Activated CD4-positive, alpha-beta T cell treated with anti-CD3 and anti-CD28 coated beads for 24 hours (primary cell): ENCODE measurements at places on chromosomes 11 and 22.

DNA sequence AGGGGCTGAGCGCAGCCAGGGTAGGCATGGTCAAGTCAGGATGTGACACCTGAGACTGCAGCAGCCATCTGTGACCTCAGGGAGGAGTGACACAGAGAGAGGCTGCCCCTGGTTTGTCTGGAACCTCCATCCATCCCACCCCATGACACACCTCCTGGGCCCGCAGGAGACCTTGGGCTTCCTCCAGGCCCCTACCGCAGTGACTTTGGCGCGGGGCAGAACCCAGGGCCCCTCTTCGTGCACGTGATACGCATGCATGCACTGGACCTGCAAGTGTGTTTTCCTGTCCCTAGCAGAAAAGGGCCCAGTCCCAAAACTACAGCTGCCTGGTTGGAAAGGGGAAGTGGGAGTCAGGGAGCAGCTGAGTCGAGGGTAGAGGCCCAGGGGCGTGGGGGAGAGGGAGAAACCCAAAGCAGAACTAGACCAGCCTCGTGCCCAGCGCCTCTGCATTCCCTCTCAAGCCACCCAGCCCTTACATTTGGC lies 7.9 kb upstream of the CYTH4 start:
- no peak for DNase-seq

DNA sequence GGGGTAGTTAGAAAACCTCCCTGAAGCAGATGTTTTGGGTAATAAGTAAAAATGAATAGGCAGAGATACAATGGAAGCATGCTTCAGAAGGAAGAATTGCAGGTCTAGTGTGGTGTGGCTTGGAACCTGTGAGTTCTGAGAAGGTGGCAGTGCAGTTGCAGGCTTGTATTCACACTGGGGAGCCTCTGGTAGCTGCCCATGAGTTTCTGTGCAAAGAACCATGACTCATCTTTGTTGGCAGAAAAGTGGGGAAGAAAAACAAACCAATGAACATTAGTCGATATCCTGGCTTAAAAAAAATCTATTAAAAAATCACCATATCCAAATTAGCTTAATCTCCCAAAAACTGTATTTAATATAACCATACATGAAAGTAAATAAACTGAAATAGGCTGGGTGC lies 232.6 kb downstream of the FAT3 start:
- DNase-seq, result no peak

DNA sequence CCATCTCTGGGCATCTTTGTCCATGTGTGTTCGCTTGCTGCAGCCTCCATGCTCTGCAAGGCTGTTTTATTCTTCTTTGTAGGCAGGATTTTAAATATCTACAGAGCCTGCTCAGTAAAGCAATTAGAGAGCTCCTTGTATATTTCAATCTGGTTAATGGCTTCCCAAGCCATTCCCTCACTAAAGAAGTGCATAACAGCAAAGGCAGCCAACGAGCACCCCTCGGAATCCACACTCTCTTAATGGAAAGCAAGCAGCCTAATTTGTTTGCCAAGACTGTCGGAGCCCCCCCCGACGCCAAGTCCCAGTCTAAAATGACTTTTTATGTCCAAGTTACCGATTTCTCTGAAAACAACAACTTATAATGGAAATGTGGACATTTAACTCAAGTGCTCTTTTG lies 123.6 kb downstream of the ARL14EP start:
- DNase-seq, result no peak

- no peak for DNase-seq
Measured at GRCh38 chr11:15199693-15200092, 85.0 kb downstream of the INSC start.

DNA sequence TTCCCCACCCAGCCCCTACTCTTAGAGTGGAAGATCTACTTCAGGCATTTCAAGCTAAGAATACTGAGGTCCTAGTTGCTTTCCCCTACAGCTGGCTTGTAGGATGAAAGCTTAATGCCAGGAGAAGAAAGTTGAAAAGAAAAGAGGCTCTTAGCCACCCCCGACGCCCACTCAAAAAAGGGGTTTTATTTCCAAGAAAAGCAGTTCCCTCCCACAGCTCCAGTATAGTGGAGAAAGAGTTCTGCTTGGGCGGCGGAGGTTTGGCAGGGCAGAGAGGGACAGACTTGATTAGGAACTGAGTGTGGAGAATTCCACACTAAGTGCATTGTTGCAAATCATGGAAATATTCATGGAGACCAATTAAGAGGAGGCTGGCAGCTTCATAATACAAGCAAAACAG lies 470.9 kb downstream of the ETS1 start:
- DNase-seq, result no peak

- DNase-seq, result no peak
Measured at GRCh38 chr11:44651535-44652155, 75.1 kb upstream of the TSPAN18 start.

DNA sequence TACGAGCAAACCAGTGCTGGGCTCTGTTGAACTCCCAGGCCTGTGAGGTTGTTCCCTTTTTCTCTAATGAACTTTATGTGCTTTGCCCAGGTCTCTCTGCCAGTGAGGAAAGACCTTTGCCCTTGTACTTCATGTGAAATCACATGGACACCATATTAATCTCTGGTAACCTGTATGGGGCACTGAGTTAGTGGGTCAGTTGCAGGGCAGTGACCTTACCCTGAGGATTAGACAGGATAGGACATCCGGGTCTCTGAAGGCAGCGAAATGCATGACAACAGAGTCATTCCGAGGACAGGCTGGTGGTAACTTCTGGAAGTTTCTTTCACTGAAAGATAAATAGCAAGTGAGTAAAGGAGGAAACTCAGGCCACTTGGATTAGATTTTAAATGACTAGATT lies 93.7 kb downstream of the ZBTB16 start:
- no peak for DNase-seq

- DNase-seq, result no peak
Measured at GRCh38 chr22:35421121-35421520, 21.2 kb downstream of the MCM5 start.

DNA sequence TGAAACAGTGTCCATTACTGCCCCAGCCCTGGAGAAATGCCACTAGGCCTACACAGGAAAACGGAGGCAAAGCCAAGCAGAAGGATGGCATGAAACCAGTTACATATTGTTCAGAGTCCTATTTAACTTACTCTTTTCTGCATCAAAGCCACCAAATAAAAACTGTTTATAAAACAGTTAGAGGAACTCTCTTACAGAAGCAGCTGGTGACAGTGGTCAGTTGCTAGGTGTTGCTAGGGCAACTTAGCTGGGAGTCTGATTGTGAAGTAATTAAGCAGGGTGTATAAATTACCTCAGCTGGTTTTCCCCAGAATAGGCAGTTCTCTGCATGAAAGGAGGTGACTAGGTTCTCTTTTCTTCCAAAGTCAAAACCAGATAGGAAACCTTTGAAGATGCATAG lies 115.6 kb upstream of the ZBED5 start:
- DNase-seq, result no peak

GRCh38 chr22:44588348-44588747 lies 90.3 kb upstream of the RTL6 start:
- no peak for DNase-seq

DNA sequence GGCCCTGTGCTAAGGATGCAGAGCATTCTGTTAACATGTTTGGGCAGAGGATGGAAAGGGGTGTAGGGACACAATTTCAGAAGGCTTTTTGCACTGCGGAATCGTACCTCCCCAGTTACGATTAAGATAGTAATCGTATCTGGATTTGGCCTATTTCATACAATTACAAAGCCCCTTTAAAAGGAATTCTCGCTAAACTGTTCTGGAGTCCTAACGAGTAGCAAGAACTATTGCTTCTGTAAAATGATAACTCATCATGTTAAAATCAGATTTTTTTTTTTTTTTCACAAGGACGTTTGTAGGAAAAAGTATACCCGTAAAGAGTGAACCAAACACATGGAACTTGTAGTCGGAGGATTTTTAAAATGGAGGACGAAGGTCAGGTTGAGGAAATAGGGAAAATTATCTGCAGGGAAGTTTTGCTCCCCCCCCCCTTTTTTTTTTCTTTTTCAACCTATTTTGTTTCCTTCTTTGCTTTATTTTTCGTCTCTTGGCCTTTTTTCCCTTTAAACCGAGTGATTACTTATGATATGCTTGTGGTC lies 934 bp downstream of the HSD17B12 start:
- no peak for DNase-seq

DNA sequence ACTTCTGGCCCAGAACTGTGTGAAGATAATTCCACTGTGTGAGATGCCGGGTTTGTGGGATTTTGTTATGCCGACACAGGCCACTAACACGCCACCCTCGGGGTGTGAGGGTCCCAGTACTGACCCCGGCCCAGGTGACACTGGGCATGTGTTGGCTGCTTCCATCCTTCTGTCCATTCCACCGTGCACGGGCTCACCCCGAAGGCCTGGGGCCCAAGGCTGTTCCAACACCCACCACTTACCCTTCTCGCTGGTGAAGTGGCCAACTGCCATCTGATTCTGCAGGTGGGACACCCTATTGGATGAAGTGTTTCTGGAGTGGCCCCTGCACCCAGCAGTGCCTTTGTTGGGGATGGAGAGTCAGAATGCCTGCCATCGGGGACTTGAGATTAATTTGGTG lies 1307.5 kb downstream of the BRD1 start:
- DNase-seq, result no peak

DNA sequence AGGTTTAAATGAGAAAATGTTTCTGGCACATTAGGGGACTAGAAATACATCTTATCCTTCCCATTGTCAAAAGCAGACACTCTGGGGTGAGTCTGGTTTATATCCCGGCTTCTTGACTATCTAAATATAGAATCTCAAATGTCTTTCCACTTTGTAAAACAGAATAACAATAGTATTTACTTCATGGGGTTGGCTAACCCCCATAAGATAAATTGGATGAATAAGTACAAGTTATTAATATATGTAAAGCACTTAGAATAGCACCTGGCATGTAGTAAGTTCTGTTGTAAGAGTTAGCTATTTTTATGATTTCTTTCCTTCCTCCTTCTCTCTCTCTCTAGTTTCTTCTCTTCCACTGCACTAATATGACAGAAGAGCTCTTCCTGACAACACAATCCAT lies 499.1 kb downstream of the INSC start:
- DNase-seq, result no peak

GRCh38 chr11:28343304-28344233 lies 235.4 kb downstream of the METTL15 start:
- no peak for DNase-seq
